ENCODE measurements at places on chromosomes 12 and 14.

DNA sequence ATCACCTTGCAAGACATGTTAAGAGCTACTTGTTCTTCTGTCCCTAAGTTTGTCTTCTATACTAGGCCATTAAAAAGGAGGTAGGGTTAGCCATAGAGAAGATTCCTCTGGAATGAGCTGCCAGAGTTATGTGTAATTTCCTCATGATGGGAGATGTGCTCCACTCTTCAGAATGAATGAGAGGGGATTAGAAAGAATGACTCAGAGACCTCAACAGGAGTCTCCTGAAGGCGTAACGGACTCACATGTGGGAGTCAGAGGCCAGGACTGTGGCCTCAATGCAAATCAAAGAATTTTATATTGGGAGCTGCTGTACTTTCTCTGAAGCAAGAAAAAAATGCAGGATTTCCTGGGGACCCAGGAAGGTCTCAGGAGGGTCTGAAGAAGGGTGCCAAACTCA is 87.8 kb upstream of the ATXN7L3B start:
- no peak for DNase-seq

DNA sequence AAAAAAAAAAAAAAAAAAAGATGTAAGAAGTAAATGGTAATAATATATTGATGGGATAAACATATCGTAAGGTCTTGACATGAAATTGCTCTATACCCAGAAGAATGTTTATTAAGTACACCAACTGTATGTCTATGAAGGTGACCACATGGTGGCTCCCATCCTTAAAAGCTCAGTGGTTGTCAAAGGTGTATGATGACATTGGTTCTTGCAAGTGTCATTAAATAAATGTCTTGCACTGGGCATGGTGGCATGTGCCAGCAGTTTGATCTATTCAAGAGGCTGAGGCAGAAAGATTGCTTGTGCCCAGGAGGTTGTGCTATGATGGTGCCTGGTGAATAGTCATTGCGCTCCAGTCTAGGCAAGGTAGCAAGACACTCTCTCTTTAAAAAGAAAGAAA is 10.4 kb downstream of the CCT2 start:
- no peak for DNase-seq

- no peak for DNase-seq
Observed at GRCh38 chr14:77037215-77037937, 8.9 kb upstream of the IRF2BPL start.

- DNase-seq = no peak
Observed at GRCh38 chr14:83118029-83118428, 1584.4 kb upstream of the SEL1L start.

DNA sequence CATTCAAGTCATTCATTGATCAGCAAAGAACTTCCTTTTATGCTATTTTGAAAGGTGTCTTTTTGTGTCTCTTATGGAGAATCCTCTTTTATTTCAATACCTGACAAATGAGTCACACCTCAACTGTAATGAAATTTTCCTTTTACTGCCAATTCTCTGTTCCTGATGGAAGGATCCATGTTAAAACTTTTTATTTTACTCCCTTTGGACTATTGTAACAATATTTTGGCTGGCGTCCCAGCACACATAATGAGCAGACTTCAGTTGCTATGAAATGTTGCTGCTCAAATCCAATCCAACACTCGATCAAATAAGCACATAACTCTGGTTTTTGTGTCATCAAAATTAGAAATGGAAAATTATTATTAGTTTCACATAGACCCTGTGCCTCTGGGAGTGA is 21.9 kb upstream of the SLC15A5 start:
- no peak for DNase-seq

- no peak for DNase-seq
Observed at GRCh38 chr14:88003425-88003824, 1.5 kb upstream of the GPR65 start.
